CD4-positive, alpha-beta T cell treated with Interleukin-10 for 1 hour (primary cell): ENCODE measurements at places on chromosomes 1 and 21.
A peak's percentile ranks its signal among the peaks of the same experiment; 100 is the strongest.

DNA sequence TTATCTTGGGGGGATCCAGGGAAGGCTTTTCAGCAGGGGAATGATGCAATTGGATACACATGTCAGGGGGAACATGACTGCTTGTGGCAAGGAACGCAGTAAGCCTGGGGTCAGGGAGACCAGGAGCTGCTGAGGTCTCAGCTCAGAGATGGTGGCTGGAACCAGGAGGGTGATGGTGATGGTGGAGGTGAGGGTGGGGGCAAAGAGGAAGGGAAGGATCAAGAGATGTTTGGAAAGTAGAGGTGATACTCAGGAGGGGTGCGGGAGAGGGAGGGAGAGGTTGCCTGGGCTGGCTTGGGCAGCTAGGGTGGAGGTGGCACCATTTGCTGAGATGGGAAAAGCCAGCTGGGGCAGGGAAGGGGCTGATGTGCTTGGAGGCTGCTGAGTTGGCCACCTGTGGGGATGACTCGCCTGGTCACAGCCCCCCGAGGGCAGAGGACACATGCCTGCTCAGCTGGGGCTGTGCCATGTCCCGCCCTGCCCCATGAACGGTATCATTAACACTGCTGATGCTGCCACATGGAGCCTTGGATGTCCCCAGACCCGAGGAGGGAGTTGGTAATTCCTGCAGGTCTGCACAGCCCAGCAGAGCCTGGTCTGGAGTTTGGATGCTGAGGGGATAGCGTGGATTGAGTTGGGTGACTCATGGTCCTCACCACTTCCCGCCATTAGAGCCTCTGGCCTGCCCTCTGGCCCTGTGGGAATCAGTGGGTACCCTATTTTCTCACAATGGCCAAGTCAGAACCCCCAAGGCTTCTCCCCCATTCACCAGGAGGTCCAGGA is 6.3 kb upstream of the PADI1 start:
- no peak for DNase-seq

DNA sequence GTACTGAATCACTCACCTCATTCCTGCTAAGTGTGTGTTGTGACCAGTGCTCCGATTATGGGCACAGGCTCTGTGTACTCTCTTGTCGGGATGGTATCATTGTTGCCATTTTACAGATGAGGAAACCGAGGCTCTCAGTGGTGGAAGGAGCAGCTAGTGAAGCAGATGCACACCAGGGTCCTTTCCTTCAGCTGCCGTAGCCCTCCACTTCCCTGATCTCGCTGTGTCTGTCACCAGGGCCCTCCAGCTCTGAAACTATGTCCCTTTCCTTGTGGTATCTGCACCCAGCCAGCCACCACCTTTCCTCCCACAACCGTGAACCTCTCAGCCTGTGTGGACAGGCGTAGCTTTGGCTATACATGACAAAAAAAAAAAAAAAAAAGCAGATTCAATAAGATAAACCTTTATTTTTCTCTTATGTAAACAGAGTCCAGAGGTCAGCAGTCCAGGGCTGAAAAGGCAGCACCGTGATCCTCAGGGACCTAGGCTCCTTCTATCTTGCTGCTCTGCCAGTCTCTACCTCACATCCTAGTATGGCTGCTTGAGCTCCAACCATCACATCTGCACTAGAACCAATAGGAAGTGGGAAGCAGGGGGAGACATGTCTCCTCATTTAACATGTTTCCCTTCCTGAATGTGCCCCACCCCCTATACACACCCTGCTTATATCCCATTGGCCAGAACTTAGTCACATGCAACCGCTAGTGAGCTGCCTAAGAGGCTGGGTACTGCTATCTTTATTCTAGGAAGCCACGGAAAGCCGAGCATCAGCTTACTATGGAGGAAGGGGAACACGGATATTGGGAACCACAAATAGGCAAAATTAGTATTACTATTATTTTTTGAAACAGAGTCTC is 44.3 kb downstream of the TMEM51 start:
- DNase-seq: no peak

- DNase-seq: peak; percentile 2
Measured at GRCh38 chr1:203537806-203538464, 44.0 kb downstream of the OPTC start.

- no peak for DNase-seq
Measured at GRCh38 chr1:14267991-14268390, 330.5 kb upstream of the KAZN start.
